ENCODE measurements at places on chromosomes 7 and 10.
A peak's percentile ranks its signal among the peaks of the same experiment; 100 is the strongest.

GRCh38 chr10:121171825-121172787 is 320.9 kb downstream of the WDR11 start:
- DNase-seq: no peak
- no peak overlapping the region for H3K27ac ChIP-seq
- no peaks in the 10 kb centered on the region for H3K4me1 ChIP-seq
- no peaks in the 10 kb centered on the region for H3K27me3 ChIP-seq
- H3K36me3 ChIP-seq: no peaks in the 10 kb centered on the region

- H3K4me1 ChIP-seq: no peaks in the 10 kb centered on the region
- no peak overlapping the region for H3K4me3 ChIP-seq
- peaks cover 24% of the 10 kb centered on the region for H3K36me3 ChIP-seq
- no peaks in the 10 kb centered on the region for H3K27me3 ChIP-seq
- DNase-seq: no peak
Observed at GRCh38 chr10:324593-324992, 189.3 kb downstream of the ZMYND11 start.

GRCh38 chr10:35578618-35578956 is 26.6 kb upstream of the GJD4 start:
- H3K36me3 ChIP-seq: peaks cover 4% of the 10 kb centered on the region
- no peak for DNase-seq
- no peaks in the 10 kb centered on the region for H3K4me1 ChIP-seq
- H3K27ac ChIP-seq: no peak overlapping the region

GRCh38 chr7:3408814-3409595 is 108.0 kb downstream of the SDK1 start:
- H3K4me3 ChIP-seq: no peak overlapping the region
- H3K27ac ChIP-seq: no peak overlapping the region
- no peaks in the 10 kb centered on the region for H3K36me3 ChIP-seq
- no peaks in the 10 kb centered on the region for H3K27me3 ChIP-seq

DNA sequence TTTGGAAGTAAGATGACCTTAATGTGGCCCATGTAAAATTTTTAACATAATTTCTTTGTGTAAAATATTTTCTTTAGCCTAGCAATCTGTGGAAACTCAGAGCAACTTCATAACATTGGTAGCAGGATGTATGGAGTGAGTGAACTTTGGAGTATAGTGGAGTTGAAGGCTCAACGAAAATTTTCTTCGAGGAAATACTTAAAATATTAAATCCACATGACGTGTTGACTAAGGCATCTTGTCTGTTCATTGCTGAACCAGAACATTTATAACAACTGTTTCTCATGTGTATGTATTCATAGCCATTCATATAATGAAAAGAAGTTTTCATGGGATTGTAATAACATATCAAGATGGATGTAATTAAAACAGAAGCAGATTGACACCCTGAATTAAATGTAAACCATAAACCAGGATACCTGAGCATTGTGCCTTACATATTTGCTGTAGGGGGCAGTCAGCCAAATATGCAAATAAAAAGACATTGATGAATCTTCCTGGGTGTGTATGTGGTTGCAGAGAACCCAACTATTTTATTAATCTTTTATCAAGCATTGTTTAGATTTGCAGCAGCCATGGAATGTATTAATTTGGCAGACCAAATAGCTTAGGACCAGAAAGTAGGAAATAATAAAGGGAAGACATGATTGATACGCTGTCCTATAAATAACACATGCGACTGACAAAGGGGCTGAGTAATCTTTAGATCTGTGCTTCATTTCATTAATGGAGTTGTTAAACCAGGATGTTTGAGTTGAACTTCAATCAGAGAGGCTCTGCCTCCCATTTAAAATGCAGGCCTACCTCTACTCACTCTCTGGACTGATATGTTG is 11.5 kb downstream of the AUTS2 start:
- no peak for DNase-seq
- no peak overlapping the region for H3K4me3 ChIP-seq
- no peaks in the 10 kb centered on the region for H3K36me3 ChIP-seq
- H3K27me3 ChIP-seq: peaks cover 86% of the 10 kb centered on the region
- H3K27ac ChIP-seq: no peak overlapping the region
- peaks cover 4% of the 10 kb centered on the region for H3K4me1 ChIP-seq

DNA sequence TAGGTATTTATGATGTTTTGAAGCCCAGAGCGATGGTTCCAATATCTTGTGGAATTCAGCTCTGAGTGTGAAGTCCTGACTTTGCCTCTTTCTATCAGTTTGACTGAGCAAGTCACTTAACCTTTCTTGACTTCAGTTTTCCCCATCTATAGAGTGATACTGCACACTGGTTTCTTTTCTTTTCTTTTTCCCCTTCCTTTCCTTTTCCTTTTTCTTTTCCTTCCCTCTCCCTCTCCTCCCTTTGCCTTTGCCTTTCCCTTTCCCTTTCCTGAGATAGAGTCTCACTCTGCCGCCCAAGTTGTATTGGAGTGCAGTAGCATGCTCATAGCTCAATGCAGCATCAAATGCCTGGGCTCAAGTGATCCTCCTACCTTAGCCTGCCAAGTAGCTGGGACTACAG is 20.6 kb downstream of the SGPL1 start:
- H3K4me3 ChIP-seq: no peak overlapping the region
- H3K27me3 ChIP-seq: no peaks in the 10 kb centered on the region
- no peak overlapping the region for H3K27ac ChIP-seq
- H3K4me1 ChIP-seq: no peaks in the 10 kb centered on the region

GRCh38 chr10:106931159-106931852 is 233.2 kb downstream of the SORCS1 start:
- no peak overlapping the region for H3K4me3 ChIP-seq
- H3K27ac ChIP-seq: no peak overlapping the region
- H3K4me1 ChIP-seq: no peaks in the 10 kb centered on the region
- H3K36me3 ChIP-seq: no peaks in the 10 kb centered on the region

DNA sequence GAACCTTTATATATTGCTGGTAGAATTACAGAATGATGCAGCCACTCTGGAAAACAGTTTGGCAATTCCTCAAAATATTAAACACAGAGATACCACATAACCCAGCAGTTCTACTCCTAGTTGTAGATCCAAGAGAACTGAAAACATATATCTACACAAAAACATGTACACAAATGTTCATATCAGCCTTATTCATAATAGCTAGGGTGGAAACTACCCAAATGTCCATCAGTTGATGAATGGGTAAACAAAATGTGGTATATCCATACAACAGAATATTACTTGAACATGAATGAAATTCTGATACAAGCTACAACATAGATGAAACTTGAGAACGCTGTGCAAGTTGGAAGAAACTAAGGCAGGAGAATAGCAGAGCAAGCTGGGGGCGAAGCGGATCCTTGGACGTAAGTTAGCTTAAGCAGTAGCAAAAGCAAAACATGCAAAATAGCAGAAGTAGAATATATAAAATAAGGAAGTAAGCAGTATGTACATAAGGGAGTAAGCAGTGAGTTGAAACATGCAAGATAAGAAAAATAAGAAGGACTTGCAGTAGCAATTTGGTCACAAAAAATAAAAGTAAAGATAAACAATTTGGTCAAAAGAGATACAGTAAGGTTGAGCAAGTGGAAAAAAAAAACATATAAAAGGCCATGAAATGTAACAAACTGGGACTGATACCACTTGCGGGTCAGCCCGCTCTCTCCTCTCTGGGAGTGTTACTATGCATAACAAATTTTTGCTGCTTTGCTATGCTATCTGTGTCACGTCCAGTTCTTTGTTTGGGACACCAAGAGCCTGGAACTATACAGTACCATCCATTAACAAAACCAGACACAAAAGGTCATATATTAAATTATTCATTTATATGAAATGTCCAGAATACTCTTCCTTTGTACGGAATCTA is 18.0 kb upstream of the HILPDA start:
- no peaks in the 10 kb centered on the region for H3K4me1 ChIP-seq
- H3K27me3 ChIP-seq: no peaks in the 10 kb centered on the region
- H3K27ac ChIP-seq: no peak overlapping the region
- H3K4me3 ChIP-seq: no peak overlapping the region
- no peaks in the 10 kb centered on the region for H3K36me3 ChIP-seq

DNA sequence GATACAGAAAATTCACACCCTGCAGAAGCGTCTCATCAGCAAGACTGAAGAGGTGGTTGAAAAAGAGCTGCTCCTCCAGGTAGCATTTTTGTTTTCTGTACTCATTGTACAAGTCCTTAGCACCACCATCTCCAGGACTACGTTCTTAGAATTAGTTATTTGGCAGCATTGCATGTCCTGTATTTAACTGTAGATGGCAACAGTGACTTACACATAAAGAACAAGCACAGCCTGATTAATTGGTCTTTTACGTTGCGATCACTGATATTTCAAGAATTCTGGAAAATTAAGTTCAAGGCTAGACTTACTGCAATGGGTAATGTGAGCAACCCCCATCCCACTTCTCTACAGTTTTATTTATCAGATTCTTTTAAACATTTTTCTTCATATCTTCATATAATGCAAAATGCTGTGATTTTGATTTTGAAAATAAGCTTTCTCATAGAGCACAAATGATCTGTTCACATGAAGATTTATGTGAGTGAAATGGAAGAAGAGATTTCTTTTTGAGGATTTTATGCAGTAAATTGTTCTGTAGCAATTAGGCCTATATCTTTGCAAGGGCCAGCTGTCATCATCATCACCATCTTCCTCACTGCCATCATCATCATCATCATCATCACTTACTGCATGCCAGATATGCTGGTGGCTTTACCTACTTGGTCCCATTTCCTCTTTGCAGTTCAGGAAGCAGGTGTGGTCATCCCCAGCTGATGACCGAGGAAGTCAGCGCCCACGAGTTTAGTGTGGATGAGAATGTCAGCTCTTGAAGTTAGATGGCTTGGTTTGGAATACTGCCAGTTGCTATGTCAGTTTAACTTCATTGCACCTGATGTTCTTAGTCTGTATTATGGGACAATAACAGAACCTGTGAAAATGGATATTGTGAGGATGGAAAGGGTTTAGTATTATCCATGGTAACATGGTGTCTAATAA is 53.4 kb downstream of the CFAP58 start:
- H3K4me3 ChIP-seq: no peak overlapping the region
- no peak overlapping the region for H3K27ac ChIP-seq

GRCh38 chr7:110186334-110186733 is 904.6 kb upstream of the LRRN3 start:
- no peaks in the 10 kb centered on the region for H3K27me3 ChIP-seq
- no peaks in the 10 kb centered on the region for H3K4me1 ChIP-seq
- H3K4me3 ChIP-seq: no peak overlapping the region

- H3K36me3 ChIP-seq: no peaks in the 10 kb centered on the region
- H3K4me3 ChIP-seq: peak overlapping the region; percentile 62
- H3K4me1 ChIP-seq: peaks cover 13% of the 10 kb centered on the region
- H3K27me3 ChIP-seq: no peaks in the 10 kb centered on the region
- DNase-seq: peak; percentile 89
Observed at GRCh38 chr7:112162142-112162766, 43.9 kb downstream of the DOCK4 start.

GRCh38 chr10:26300001-26300400 is 83.4 kb downstream of the GAD2 start:
- no peak for DNase-seq
- no peak overlapping the region for H3K4me3 ChIP-seq
- H3K4me1 ChIP-seq: no peaks in the 10 kb centered on the region

GRCh38 chr7:7554649-7555575 is 11.8 kb upstream of the MIOS start:
- no peaks in the 10 kb centered on the region for H3K4me1 ChIP-seq
- H3K4me3 ChIP-seq: no peak overlapping the region
- no peak overlapping the region for H3K27ac ChIP-seq
- peaks cover 22% of the 10 kb centered on the region for H3K36me3 ChIP-seq
- H3K27me3 ChIP-seq: no peaks in the 10 kb centered on the region

- no peak for DNase-seq
- H3K27ac ChIP-seq: no peak overlapping the region
- H3K4me3 ChIP-seq: no peak overlapping the region
- H3K36me3 ChIP-seq: no peaks in the 10 kb centered on the region
- no peaks in the 10 kb centered on the region for H3K4me1 ChIP-seq
Observed at GRCh38 chr7:28078036-28078901, 102.3 kb downstream of the JAZF1 start.

- H3K27ac ChIP-seq: no peak overlapping the region
- DNase-seq: no peak
- no peaks in the 10 kb centered on the region for H3K4me1 ChIP-seq
Observed at GRCh38 chr7:133339772-133340171, 86.9 kb downstream of the EXOC4 start.

DNA sequence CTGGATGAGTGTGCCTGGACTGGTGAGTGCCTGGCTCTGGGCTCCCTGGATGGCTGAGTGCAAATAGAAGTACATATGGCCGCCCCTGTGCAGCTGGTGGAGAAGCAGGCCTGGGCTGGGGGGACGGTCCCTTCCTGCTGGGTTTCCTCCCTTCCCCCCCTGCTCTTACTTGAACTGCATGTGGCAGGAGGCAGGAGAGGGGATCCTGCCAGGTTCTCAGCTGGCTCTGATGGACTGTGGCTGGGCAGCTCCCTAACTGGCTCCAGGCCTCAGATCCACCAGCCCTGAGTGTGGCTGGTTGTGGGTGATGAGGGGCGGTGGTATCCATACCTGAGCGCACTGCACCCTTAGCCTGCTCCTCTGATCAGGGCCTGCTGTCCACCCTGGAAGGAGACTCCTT is 26.9 kb downstream of the ADCY1 start:
- no peak overlapping the region for H3K27ac ChIP-seq
- DNase-seq: peak; percentile 25
- peaks cover 8% of the 10 kb centered on the region for H3K36me3 ChIP-seq
- H3K4me1 ChIP-seq: no peaks in the 10 kb centered on the region
- no peak overlapping the region for H3K4me3 ChIP-seq

GRCh38 chr10:17460756-17461155 is 6.4 kb upstream of the ST8SIA6 start:
- no peak overlapping the region for H3K4me3 ChIP-seq
- no peak for DNase-seq
- peaks cover 14% of the 10 kb centered on the region for H3K36me3 ChIP-seq
- H3K27me3 ChIP-seq: no peaks in the 10 kb centered on the region
